Progenitor cell of endocrine pancreas (in vitro differentiated cells): ENCODE measurements at places on chromosomes 4 and X.

- no peak for DNase-seq
Observed at GRCh38 chrX:24676403-24677024, 17.2 kb upstream of the POLA1 start.

DNA sequence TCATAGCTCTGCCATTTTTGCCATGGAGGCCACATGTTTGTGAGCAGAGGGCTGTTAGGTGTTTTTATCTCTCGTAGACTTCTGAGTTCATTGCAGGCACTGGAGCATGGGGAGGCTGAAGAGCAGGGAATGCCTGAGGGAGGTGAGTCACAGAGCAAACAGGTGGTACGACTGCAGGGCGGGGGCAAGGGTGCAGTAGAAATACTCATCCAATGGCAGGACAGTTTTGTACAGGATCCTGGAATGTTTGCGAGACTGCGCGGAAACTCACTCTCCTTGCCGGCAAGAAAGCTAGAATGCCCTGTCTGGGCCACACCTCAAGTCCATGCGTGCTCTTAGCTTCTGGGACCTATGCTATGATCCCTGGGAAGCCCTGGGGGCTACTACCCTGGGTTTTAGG lies 20.0 kb upstream of the VCX2 start:
- no peak for DNase-seq

DNA sequence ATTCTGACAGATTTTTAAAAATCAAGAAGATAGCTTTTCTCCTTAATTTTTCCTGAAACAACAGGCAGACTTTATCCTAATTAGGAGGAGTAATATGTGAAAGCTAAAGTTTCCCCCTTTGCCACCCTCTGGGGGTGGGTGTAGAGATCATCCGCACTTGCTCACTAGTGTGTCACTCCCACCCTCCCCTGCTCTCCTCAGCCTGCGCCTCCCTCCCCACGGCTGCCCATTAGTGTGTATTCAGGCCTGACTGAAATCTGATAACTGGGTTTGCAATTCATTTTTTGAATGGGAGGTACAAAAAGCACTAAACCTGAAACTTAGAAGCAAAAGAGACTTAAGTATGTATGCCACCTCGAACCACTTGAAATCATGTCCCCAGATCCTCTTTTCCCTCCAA lies 110.4 kb upstream of the TRIM2 start:
- no peak for DNase-seq

DNA sequence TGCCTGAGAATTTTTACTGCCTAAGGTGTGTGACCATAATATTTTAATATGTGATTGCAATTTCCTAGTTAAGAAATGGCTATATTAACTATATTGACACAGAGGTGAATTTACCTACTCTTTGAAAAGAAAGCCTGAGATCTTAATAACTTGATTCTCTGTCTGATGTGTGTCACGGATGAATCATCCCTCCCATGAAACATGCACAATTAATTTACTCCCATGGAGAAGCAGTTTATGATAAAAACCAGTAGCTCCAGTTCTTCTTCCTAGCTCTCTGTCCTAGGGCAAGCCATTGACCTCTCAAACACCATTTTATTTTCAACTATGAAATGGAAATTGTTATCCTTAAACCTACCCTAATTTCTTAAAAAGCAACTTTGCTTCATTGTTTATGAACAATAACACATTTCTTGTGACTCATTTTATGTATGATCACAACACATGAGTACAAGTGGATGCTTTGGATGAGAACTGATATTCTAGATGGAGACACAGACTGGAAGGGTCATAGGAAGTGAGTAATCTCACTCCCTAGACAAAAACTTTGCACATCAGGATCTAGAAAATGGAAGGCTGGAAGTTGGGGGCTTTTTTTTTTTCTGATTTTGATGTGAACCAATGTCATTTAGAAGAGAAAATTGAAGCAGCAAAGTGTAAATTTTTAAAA lies 438.3 kb downstream of the GPAT3 start:
- no peak for DNase-seq

DNA sequence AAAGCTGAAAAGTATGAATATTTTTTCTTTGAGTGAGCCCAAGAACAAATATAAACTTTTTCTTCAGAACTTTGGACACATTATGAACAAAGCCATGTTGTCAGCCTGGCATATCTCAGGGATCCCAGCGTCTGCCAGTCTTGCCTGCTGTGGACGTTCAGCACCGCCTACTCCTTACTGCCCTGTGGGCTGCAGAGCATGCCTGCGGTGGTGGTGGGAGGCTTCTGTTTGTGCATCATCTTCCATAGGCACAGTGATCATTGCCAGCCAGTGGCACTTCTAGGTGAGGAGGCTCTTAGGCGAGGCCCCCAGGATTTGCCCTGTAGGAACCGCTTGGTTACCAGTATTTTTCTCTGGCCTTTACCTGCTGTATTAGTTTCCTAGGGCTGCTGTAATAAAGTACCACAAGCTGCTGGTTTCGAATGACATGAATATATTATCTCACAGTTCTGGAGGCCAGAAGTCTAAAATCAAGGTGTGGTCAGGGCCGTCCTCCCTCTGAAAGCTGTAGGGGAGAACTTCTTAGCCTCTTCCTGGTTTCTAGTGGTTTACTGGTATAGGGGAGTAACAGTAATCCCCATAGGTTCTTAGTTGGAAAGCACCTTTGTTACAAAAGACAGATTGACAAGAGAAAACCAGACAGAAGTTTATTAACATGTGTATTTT lies 15.4 kb downstream of the ANXA3 start:
- no peak for DNase-seq

DNA sequence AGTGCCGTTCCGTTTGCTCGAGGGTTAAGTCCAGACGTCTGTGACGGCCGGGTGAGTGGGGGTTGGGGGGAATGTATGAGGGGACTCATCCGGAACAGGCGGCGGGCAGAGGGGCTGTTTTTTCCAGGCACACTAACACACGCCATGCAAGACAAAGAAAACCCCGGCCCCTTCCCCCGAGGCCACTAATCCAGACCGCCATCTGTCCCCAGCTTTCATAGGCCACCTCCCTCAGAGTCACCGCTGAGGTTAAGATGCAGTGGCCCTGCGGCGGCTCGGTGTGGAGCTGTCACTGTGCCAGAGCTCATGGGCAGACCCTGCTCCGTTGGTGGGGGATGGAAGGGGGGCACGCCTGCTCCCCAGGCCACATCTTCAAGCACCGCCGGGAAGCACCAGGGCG lies 34.1 kb downstream of the SORCS2 start:
- no peak for DNase-seq

DNA sequence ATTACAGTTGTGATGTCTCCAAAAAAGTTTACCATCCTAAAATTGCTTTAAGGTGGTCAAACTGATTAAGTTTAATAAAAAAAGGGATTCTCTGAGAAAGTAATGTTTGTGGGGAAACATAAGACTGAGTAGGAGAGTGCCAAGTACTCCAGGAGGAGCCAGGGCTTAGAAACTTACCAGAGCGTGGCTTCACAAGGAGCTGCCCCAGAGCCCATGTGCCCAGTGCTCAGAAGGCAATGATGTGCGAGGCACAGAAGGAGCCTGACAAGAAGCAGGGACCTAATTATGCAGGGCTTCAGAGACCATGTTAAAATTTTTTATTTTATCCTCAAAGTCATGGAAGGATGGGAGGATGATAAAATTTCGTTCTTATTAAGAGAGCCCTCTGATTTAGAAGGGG lies 204.2 kb downstream of the PALLD start:
- no peak for DNase-seq

GRCh38 chr4:91961504-91961903 lies 342.3 kb upstream of the GRID2 start:
- no peak for DNase-seq

GRCh38 chrX:41689711-41690110 lies 938 bp downstream of the GPR34 start:
- DNase-seq, result no peak

GRCh38 chr4:13329963-13330362 lies 154.2 kb downstream of the RAB28 start:
- no peak for DNase-seq

- DNase-seq, result no peak
Observed at GRCh38 chr4:105858466-105859040, 36.7 kb upstream of the NPNT start.

DNA sequence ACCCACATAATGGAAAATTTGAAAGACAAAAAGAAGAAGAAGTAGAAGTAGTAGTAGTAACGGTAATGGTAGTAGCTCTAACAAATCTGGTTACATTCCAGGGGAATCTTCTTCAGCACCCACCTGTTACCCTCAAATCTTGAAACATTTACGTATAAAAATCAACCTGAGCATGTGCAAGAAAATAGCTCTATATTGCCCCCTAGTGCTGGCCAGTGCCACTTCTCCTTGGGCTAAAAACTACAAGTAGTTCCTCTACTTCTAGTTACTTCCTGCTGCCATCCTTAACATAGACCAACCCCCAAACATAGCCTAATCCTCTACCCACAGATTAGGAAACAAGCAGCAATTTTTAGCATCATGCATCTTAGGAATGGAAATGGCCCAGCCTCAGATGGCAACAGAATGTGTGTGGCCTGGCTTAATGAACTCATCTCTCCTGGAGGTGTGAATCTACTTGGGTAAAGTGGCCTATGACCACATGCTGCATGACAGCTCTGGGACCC lies 3.1 kb downstream of the PDGFC start:
- peak; percentile 37 for DNase-seq

GRCh38 chr4:95508421-95508820 lies 40.4 kb downstream of the UNC5C start:
- DNase-seq, result no peak

DNA sequence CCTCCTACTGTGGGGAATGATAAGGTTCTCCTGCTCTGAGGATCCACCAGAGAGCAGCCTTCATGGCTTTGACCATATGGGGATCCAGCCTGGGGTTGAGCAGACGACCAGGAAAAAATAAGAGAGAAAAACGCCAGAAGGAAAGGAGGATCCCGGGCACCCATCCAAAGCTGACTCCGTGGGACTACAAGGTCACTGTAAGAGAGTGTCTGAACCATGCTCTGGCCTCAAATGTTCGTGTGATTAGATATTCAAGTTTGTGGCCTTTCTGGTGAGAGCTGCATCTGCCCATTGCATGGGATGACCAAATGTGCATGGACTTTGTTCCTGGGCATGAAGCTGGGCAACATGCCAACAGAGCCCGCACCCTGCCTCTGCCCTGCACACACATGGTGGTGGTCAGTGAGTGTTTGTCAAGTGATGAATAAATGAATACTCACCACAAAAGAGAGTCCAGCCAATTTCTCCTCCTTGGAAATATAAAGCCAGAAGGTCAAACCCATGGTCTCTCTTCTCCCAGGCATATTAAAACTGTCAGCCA lies 346.0 kb upstream of the GATB start:
- DNase-seq, result no peak

DNA sequence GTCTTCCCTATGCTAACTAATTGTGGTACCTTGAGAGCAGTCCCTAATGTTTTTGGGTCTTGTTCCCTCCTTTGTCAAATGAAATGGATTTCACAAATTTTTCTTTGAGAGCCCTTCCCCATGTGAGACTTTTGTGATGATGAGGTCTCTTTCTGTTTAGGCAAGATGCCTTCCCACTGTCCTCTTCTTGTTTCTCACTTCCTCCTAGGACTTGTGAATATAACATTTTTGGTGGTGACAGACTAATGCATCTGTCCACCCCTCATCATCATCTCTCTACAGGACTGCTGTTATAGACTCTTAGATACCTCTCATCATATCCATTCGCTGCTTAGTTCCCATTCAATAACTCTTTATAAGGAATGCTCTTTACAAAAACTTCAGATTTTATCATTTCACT lies 8.7 kb upstream of the ANK2 start:
- no peak for DNase-seq
